ENCODE measurements at places on chromosomes 11 and 22.

DNA sequence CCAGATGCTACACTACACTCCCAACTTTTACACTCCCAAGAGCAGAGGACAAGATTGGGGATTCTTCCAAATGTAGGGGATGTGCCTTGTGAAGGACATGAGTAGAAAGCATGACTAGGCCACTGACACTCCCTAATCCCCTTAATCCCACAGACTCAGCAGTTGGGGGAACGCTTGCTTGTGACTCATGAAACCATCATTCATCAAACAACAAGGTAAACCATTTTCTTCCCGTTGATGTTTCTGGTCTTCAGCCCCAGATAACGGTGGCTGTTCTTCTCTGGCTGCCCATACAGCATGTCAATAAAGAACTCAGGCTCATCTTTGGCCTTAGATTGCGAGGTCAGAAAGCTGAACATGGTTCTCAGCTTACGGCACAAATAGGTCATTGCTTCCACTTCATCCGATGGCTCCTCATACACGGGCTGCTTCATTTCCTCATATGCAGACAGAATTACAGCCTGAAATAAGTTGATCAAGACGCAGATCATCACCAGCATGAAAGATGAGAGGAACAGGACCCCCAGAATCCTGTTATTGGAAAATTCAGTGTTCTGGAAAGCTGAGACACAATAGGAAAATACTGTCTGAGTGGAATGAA is 6.4 kb upstream of the CDPF1 start:
- no peak for DNase-seq

GRCh38 chr22:38412435-38413084 is 42.4 kb downstream of the KCNJ4 start:
- DNase-seq, result peak; percentile 63

GRCh38 chr11:40998920-40999319 is 460.5 kb downstream of the LRRC4C start:
- DNase-seq, result no peak

DNA sequence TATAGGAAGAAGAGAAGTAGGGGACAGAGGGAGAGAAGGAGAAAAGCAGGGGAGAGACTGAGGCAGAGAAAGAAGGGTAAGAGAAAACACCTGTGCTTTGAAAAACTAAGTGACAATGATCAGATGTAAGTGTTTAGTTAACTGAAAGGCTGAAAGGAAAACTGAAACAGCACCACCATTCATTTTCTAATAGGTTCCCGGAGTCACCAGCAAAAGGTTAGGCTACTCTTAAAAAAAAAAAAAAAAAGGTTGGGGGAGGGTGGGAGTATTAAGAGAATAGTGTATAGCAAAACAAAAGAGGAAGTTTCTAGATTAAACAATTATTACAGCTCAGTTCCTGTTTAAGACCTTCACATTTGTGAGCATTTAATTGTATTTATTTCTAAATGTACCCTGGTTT is 113.8 kb downstream of the CADM1 start:
- DNase-seq, result no peak

- DNase-seq, result no peak
These were observed 1155.9 kb downstream of the TBC1D22A start for GRCh38 chr22:47918276-47918921.

DNA sequence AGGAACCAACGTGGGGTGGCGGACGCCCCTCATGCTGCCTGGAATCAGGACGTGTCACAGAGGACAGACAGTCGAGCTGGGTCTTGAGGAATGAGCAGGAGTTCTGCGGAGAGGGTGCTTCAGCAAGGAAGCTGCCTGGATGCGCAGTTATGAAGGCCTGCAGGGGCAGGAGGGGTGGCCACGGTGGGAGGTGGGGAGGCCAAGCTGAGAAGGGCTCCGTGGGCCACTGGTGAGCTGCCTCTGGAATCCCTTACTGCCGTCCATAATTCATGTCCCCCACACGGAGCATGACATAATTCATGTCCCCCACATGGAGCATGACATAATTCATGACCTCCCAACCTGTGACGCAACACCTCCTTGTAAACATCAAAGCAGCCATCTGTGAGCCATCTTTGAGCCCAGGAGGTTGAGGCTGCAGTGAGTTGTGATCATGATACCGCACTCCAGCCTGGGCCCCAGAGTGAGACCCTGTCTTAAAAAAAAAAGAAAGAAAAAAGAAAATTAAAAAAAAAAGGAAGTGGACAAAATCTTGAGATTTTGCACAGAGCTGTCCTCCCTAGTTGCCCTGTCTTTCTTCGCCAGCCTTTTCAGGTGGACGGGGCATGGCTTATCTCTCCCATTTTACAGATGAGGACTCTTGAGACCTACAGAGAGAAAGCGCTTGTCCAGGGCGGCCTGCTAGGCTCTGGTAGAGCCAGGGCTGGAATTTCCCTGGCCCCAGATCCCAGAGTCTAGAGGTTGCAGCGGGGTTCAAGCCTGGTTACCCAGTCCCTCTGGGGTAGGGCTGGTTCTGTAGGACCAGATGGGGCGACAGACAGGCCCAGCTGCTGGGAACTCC is 24.3 kb upstream of the PICK1 start:
- no peak for DNase-seq

- no peak for DNase-seq
These were observed 1.6 kb upstream of the WT1 start for GRCh38 chr11:32436751-32437494.

DNA sequence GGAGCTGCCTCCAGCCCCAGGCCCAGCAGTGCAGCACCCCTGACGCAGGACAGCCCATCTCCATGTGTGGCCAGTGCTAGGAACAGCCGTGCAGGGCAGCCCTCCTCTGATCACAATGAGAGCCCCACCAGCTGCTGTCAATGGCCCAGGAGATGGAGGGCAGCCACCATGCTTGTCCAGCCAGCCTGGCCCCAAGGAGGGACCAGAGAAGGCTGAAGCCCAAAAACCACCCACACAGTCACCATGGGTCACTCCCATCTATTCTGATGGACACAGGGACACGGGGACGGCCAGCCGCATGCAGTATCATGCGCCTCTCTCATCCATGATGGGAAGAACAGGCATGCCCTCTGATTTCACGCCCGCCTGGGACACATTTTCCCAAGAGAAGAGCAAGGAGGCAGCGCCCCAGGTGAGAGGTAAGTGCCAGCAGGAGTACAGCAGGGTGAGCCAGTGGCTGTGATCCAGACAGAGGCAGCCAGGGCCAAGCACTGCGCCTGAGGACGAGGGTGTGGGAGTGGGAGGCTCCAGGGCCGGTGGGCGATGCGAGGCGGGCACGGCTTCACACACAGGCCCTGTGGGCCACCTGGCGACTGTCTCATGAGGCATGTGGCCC is 33.6 kb upstream of the GNB1L start:
- DNase-seq, result no peak

GRCh38 chr11:66072081-66072480 is 2.0 kb downstream of the PACS1 start:
- DNase-seq, result no peak
